NCI-H524 treated with DMSO at 0.1 percent for 48 hours (cell line): ENCODE measurements at places on chromosomes 3 and 15.

DNA sequence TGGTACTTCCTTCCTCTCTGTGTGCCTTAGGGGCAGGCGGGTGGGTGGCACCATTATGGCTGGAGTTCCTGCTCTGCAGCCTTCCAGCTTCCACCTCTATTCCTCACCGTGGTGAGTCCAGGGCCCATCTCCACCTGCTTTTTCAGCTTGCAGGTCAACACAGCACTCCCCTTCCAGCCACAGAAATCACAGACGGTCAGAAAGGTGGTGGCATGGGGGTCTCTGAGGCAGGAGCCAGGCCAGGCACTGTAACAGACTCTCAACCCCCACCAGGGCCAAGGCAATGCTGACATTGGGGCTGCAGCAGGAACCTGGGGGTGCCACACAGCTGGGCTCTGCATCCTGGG, 16.6 kb downstream of the KLF15 start:
- DNase-seq, result no peak

GRCh38 chr3:19739504-19739903, 194.5 kb downstream of the EFHB start:
- DNase-seq, result no peak

- DNase-seq, result no peak
These were observed 665.5 kb upstream of the NAALADL2 start for GRCh38 chr3:174193604-174194003.

DNA sequence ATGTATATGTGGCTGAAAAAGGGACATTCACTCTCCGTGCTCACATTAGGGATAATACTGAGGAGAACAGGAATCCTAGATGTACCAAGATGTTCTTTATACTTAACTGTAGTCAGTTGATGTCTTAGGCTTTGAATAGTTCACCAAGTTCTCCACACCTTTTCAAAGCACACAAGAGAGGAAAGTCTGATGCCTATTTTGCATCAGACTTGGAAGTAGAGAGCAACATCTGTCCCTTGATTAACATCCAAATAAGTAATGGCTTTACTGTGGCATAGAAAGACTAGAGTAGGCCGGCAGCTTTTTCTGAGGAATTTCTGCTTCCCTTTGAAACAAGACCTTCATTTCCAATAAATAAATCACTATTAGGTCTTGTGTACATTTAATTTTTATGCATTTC, 34.0 kb downstream of the PIGB start:
- no peak for DNase-seq

DNA sequence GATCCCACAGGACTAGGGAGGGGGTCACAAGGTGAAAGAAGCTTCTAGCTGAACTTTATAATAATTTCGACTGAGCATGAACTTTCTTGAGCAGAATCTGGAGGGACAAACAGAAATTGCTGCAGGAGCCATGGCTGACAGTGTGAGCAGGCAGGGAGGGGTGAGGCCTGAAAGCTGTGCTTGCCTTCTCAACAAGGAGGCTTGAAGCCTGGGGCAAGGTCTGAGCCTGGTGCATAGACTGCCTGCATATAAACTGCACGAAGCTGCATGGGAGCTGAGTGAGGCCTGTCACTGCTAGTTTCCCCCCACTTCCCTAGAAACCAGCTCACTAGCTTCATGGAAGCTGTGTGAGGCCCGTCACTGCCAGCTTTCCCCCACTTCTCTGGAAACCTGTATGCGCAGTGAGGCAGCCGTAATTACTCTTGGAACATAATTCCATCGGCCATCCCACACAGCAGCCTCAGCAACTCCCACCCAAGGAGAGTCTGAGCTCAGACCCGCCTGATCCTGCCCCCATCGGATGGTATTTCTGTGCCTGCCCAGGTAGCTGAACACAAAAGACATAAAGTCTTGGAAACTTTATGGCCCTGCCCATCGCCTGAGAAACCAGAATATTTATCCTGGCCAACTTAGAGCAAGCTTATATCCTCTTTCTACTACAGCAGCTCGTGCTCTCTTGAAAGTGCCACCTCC, 136.5 kb downstream of the PLCH1 start:
- DNase-seq, result no peak

GRCh38 chr3:22012471-22012870, 261.5 kb upstream of the ZNF385D start:
- no peak for DNase-seq

DNA sequence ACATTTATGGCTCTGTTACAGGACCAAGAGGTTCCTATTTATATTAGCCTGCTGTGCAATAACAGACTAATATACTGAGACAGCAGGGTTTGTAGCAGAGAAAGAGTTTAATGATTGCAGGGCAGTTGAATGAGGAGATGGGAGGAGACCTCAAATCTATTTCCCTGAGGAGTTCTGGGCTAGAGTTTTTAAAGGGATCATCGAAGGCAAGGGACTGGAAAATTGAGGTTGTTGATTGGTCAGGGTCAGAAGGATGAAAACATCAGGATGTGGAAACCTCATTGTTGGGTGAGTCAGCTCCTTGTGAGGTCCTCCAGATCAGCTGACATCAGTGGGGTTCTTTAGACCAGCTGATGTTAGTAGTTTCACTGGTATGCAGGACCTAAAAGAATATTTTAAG, 60.6 kb upstream of the GOLGA8B start:
- no peak for DNase-seq

GRCh38 chr15:88696254-88696653, 57.4 kb downstream of the ISG20 start:
- DNase-seq, result no peak

DNA sequence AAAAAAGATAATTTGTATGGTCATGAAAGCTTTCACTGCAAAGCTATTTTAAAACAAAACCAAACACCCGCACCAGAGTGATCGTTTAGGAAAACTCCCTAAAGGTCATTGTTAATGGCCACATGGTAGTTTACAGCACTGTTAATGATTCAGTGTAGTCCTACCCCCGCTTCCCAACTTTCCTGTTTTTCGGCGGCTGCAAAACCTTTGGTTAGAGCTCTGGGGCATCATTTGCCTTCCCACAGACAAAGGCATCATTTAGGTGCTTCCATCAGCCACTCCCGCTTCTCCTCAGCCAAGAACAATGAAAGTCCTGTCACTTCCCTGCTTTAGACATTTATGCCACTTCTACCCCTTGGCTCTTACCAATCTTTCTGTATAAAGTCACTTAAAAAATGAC, 10.6 kb downstream of the MELTF start:
- no peak for DNase-seq

DNA sequence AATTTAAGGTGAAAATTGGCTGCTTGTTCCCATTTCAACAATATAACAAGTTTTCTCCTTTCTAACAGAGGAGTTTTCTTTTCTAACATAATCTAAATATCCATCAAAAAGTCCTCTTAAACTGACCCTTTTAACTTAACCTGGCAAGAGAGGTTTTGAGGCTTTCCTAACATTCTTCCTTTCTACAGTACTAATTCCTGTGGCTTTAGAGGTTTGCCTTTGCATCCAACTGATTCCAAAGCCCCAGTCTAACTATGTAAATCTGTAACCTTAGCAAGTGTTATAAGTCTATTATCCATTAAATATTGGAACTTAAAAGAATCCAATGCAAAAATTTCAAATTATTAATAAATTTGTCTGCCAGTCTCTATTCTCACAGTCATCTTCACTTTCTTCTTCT, 134.1 kb downstream of the ISL2 start:
- DNase-seq, result no peak

- no peak for DNase-seq
These were observed 393.2 kb downstream of the SOX2 start for GRCh38 chr3:182104881-182105280.

DNA sequence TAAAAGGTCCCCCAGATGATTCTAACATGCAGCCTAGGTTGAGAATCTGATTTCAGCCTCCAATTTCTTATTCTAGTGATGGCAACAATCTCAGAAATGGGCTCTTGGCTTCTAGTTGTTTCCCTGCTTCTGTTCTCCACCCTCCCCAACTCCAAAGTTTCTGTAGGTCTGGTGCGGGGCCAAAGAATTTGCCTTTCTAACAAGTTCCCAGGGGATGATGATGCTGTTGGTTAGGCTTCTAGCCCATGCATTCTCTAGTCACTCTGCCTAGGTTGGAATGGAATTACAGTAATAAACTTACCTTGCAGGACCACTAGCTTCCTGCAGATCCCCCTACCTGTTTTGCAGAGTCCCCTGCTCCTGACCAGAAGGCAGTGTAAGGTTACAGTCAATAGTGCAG, 103.2 kb upstream of the PPP2R3A start:
- DNase-seq, result no peak

- no peak for DNase-seq
These were observed 28.1 kb downstream of the AVEN start for GRCh38 chr15:34010921-34011320.

DNA sequence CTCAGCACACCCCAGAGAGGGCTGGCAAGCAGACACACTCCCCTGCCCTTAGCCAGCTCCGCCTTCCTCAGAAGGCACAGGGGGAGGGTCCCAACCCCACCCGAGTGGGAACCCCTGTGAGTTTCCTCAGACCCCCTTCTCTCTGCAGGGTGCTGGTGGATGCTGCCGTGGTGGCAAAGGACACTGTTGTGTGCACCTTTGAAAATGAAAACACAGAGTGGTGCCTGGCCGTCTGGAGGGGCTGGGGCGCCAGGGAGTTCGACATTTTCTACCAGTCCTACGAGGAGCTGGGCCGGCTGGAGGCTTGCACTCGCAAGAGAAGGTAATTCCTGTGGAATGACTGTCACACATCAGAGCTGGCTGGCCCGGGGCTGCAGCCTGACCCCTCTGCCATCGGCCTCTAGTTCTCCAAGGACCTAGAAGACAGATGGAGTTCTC, 149.4 kb downstream of the LRRK1 start:
- no peak for DNase-seq
